ENCODE measurements at places on chromosomes 16 and 17.

GRCh38 chr16:86225905-86226371 lies 284.4 kb upstream of the FOXF1 start:
- no peak for DNase-seq

DNA sequence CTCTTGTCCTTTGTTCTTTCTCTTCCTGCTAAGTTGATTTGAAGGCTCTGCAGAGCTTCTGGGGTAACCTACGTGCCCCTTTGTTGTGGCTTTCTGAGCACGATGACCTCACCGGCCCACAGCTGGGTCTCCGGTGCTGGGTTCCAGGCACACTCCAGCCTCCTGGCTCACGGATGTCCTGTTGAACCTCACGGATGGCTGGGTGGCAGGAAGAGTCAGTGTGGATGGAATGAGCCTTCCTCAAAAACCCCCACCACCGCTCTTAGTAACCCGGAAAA lies 116.0 kb downstream of the SOCS1 start:
- DNase-seq: no peak

- DNase-seq: no peak
These were observed 19.2 kb downstream of the WFDC1 start for GRCh38 chr16:84313921-84314320.

GRCh38 chr16:83818276-83818675 lies 10.5 kb downstream of the HSBP1 start:
- no peak for DNase-seq

Measured in 8988T (cell line).